ENCODE measurements at places on chromosomes 2 and 18.

- DNase-seq, result no peak
Observed at GRCh38 chr2:239467956-239468490, 67.2 kb upstream of the HDAC4 start.

- no peak for DNase-seq
Observed at GRCh38 chr2:62540408-62541168, 34.6 kb upstream of the TMEM17 start.

GRCh38 chr18:78912844-78913243, 66.8 kb upstream of the SALL3 start:
- DNase-seq, result no peak

- DNase-seq, result no peak
Observed at GRCh38 chr2:158845859-158846258, 50.7 kb downstream of the DAPL1 start.

GRCh38 chr2:160401895-160402294, 91.7 kb downstream of the RBMS1 start:
- no peak for DNase-seq

- no peak for DNase-seq
Observed at GRCh38 chr2:24919506-24920097, 435 bp downstream of the ADCY3 start.

DNA sequence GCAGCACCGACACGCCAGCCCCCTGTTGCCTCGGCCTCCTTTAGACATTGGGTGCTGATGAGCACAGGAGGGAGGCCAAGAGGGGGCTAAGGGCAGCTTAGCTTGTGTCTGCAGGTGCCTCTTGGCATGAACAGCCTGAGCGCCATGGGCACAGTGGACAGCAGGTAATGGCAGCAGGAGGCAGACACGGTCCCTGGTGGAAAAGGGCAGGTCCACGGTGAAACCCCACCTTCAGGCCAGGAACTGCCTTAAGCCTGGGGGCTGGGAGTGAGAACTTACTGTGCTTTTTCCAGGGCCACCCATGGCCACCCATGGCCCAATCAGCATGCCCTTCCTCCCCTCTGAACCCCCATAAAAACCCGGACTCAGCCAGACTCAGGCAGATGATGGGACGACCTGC, 633.4 kb upstream of the TMEFF2 start:
- no peak for DNase-seq

GRCh38 chr2:222360997-222361396, 62.2 kb upstream of the PAX3 start:
- no peak for DNase-seq

GRCh38 chr18:74994502-74995418, 214.2 kb downstream of the PTGR3 start:
- no peak for DNase-seq
